NAMALWA (cell line): ENCODE measurements at places on chromosomes 3 and 15.

- DNase-seq = no peak
Observed at GRCh38 chr3:30512576-30512975, 93.8 kb upstream of the TGFBR2 start.

DNA sequence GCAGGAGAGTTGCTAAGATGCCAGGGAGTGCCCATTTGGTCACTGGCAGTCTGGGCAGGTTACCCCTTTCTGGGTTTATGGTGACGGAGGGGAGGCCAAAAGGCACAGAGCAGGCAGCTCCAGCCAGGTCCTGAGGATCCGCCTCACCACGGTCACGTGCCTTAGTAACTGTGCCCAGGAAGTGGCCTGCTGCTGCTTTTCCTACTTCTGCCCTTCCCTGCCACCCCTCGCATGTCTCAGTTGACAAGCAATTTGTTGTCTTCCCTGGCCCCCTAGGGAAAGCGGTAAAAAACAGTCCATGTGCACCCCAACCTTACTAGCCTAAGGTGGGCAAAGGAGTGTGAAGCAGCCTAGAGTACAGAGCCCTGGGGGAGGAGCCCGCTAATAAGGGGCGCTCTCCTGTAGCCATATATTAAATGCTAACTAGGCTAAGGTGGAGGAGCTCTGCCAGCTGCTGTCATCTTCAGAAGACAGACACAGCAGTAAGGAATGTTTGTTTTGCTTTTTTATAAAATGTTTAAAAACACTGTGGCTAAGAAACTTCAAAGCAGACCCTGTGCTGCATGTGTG is 9.1 kb upstream of the LIPH start:
- DNase-seq = no peak

DNA sequence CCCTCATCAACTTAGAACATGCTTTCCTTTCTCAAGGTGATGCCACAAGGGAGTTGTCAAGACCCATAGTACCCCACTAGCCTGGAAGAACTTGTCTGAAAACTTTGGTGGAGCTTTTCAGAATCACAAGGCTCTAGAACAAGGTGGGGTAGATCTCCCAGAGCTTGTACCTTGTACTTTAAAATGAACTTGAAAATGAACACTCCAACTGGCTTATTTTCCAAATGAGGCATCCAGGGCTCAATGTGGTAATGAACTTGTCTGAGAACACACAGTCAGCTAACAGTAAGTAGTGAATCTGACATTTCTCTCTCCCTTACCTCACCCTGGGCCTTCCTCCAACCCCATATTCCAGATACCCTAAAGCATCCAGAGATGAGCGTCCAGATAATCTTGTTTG is 81.8 kb upstream of the THBS1 start:
- DNase-seq = no peak

DNA sequence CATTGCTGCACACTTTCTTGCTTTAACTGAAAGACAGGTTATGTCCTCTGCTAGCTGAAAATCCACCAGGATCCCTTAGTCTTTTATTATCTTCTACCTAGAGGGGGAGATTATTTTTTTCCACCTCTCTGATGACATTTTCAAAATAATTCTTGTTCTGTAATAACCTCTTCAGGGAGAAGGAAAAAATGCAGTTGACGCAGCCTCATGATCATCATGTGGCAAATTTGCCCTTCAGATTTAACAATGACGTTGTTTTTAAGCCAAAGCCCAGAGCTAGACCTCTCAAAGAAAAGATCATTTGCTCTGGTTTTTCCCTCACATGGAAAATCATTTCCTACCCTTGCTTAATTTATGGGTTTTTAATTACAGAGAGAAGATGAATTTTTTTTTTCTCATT is 724.9 kb downstream of the NLGN1 start:
- DNase-seq = no peak

- DNase-seq = no peak
Observed at GRCh38 chr3:79380581-79380980, 387.2 kb downstream of the ROBO1 start.

GRCh38 chr3:114299941-114300624 is 6.3 kb downstream of the TIGIT start:
- DNase-seq = no peak
